ENCODE measurements at places on chromosomes 3 and 15. TPM values are rescaled to one million over a fixed set of nuclear protein-coding genes. Genes with fewer than 3 reads are reported as not detected.

DNA sequence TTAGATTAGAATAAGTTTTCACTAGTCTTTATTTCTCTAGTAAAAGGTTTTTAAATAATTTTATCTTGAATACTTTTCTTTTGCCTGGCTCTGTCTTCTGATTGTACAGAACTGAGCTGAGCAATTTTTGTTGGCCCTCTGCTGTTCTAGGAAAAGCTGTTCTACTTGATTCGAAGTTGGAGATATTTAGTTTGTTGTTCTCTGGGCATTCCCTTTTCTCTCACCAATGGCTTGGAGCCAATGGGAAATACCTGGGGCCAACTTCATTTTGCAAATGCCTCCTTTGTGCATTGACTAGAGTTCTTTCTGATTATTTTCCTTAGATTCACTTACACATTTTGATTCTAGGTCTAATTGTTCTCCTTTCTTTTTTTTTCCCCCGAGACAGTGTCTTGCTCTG is 16.5 kb downstream of the ABHD5 start:
- DNase-seq, result no peak

- no peak for DNase-seq
Measured at GRCh38 chr15:77013776-77014131, 18.8 kb downstream of the PSTPIP1 start.

DNA sequence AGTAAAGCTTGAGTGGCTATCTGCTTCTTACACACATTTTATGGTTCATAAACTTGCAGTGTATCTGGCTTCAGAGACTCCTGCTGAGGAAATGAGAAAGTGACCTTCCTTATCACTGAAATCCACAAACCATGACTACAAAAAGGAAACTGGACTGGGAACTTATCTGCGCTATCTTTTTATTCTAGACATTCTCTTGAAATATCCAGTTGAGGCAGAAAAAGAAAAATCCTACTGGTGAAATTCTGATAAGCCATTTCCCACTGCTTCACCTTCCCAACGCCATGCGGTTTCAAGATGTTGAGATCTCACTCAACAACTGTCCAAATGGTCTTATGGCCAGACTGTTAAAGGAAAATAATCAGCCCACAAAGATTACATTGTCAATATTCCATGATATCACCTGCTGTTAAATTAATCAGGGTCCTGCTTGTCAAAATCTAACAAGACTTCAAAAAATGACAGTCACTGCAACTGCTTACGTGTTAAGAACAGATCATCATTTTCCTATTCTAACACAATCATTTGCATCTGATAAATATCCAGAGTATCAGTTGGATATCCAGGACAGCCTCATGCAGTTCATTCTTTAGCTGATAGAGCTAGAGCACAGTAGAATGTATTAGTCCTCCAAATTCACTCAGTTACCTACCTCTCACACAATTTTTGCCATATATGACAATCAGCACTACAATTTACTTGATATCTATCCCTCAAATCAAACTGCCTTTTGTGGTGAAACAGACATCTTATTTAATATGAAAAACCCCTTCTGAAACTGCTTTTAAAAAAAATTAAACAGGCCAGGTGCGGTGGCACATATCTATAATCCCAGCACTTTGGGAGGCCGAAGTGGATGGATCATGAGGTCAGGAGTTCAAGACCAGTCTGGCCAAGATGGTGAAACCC is 538.1 kb downstream of the MAGI1 start:
- DNase-seq, result no peak

DNA sequence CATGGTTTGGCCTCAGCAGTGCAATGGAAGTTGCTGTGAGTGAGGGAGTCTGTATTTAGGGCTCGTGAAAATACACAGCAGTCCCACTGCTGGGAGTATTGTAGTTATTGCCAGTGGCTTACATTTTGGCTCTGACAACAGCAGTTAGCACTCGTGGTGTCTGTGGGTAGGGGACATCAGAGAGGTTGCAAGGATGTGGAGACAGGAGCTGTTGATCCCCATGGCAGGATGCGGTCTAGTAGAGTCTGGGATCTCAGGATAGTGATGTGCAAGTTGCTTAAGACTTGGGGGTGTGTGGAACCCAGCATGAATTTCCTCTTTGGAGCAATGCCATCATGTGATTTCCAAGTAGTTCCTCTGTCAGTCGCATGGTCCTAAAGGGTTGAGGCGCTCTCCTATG is 59.9 kb downstream of the GALK2 start:
- DNase-seq, result no peak

- no peak for DNase-seq
Measured at GRCh38 chr3:44958386-44958785, 17.6 kb downstream of the ZDHHC3 start.

DNA sequence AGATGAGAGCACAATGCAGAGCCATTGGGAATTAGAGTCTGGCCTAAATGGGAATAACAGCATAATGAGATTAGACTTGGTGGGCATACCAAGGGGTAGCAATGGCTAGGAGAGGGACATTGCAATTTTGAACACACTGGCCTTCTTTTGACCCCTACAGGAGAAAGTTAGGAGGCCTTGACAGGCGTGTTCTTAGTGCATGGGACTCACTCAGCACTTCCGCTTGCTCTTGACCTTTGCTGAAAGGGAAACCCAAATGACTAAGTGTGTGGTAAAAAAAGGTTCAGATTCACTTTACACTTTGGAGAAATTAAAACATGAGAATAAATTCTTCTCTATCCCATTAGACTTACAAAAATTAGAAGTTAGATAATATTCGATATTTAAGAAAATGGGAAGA is 317.4 kb downstream of the DIPK2A start:
- no peak for DNase-seq

- no peak for DNase-seq
Measured at GRCh38 chr3:107752202-107752990, 229.6 kb downstream of the BBX start.

Gene PPIB
- 310 TPM for polyA plus RNA-seq

Gene CD200R1
- 2.1 TPM for polyA plus RNA-seq

Gene PRR23E
- not detected for polyA plus RNA-seq

All from muscle of back (tissue), 13 donors.